Pancreas (tissue), 10 donors: ENCODE measurements at places on chromosomes 2 and 18. TPM values are rescaled to one million over a fixed set of nuclear protein-coding genes. Genes with fewer than 3 reads are reported as not detected.
A peak's percentile ranks its signal among the peaks of the same experiment; 100 is the strongest.

DNA sequence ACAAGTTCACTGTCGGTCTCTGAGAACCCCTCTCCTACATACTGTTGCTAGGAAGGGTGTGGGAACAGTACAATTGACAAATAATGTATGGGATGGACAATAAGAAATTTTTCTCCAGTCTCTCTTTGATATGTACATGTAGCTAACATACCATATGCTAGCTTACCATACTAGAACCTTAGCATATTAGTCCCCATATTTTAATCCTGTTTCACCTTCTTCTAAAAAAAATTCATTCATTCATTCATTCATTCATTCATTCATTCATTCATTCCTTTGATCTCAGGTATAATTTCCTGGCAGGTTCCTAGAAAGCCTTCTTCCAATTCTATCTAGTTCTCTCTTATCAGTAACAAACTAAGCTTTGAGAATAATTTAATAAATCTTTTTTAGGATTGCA lies 62.2 kb downstream of the TTC21B start:
- H3K36me3 ChIP-seq, result no peaks in the 10 kb centered on the region
- no peak for DNase-seq
- no peak overlapping the region for H3K4me3 ChIP-seq
- no peaks in the 10 kb centered on the region for H3K4me1 ChIP-seq
- H3K27me3 ChIP-seq, result no peaks in the 10 kb centered on the region
- H3K27ac ChIP-seq, result no peak overlapping the region

GRCh38 chr2:49032126-49032525 lies 122.2 kb downstream of the FSHR start:
- H3K27ac ChIP-seq, result no peak overlapping the region
- no peak overlapping the region for H3K4me3 ChIP-seq
- H3K36me3 ChIP-seq, result no peaks in the 10 kb centered on the region
- no peaks in the 10 kb centered on the region for H3K4me1 ChIP-seq

DNA sequence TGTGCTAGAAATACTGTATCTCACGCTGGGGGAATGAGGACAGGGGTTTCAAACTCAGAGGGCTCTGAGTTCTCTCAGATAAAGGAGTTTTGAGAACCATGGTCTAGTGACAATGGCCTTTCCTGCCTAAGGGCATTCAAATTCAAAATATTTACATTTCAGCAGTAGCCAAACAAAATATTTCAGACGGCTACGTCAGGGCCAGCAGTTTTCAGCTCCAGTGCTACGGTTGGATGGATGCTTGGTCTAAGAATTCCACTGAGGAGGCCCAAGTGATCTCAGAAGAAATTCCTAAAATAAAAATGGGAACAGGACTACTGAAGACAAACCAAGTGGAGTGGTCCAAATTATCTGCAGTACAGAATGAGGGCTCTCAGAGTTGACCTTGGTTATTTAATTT lies 41.1 kb upstream of the SCG2 start:
- no peak overlapping the region for H3K4me3 ChIP-seq
- DNase-seq, result no peak
- no peaks in the 10 kb centered on the region for H3K4me1 ChIP-seq
- H3K27me3 ChIP-seq, result no peaks in the 10 kb centered on the region
- H3K36me3 ChIP-seq, result no peaks in the 10 kb centered on the region
- H3K27ac ChIP-seq, result no peak overlapping the region

DNA sequence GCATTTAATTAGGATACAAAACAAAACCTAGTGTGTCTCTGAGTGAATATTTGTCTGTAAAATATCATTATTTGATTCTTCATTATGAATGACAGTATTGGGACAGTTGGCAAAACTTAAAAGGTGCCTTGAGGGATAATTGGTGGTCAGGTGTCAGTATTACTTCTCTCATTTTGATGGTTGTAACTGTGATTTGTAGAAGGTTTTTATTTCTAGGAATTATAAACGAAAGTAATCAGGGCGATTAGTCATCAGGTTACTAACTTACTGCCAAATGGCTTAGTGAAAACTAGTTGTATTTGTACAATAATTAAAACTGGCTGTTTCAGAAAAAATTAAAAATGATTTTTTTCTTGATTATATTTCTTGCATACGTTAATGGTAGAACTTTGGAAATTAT lies 117.6 kb downstream of the BIRC6 start:
- DNase-seq, result no peak
- no peak overlapping the region for H3K27ac ChIP-seq
- H3K27me3 ChIP-seq, result no peaks in the 10 kb centered on the region
- no peak overlapping the region for H3K4me3 ChIP-seq

- peak overlapping the region; percentile 46 for H3K4me3 ChIP-seq
- no peaks in the 10 kb centered on the region for H3K27me3 ChIP-seq
- peak; percentile 42 for DNase-seq
- no peaks in the 10 kb centered on the region for H3K4me1 ChIP-seq
- H3K27ac ChIP-seq, result peak overlapping the region; percentile 88
- H3K36me3 ChIP-seq, result no peaks in the 10 kb centered on the region
Observed at GRCh38 chr2:190344276-190344827, 963 bp downstream of the INPP1 start.

DNA sequence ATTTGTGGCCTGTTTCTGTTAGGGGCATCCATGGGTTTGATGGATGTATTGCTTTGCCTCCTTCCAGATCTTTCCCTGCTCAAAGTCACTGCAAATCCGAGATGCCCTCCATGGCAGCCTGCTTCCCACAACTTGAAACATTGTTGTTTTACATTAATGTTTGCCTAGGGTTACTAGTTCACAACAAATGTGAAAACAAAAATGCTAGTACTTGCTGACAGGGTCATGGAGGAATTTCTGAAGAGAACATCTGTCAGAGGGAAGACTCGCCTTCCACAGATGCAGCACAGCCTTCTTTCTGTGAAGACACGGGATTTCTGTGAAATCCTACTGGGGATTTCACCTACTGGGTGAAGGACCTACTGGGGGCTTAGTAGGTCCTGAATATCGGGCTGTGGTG lies 260.0 kb upstream of the FN1 start:
- no peaks in the 10 kb centered on the region for H3K4me1 ChIP-seq
- no peaks in the 10 kb centered on the region for H3K36me3 ChIP-seq
- no peak for DNase-seq
- no peak overlapping the region for H3K4me3 ChIP-seq
- no peaks in the 10 kb centered on the region for H3K27me3 ChIP-seq

DNA sequence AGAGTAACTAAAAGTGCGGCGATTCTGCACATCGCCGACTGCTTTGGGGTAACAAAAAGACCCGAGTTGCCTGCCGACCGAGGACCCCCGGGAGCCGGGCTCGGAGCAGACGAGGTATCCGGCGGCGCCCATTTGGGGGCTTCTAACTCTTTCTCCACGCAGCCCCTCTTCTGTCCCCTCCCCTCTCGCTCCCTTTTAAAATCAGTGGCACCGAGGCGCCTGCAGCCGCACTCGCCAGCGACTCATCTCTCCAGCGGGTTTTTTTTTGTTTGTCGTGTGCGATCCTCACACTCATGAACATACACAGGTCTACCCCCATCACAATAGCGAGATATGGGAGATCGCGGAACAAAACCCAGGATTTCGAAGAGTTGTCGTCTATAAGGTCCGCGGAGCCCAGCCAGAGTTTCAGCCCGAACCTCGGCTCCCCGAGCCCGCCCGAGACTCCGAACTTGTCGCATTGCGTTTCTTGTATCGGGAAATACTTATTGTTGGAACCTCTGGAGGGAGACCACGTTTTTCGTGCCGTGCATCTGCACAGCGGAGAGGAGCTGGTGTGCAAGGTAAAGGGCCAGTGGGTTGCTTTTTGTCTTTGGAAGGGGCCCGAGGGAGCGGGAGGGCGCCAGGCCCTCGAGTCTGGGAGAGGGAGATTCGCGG lies 1.4 kb downstream of the TRIB2 start:
- H3K4me1 ChIP-seq, result peaks cover 12% of the 10 kb centered on the region
- H3K36me3 ChIP-seq, result no peaks in the 10 kb centered on the region
- H3K4me3 ChIP-seq, result peak overlapping the region; percentile 62
- DNase-seq, result peak; percentile 31
- no peaks in the 10 kb centered on the region for H3K27me3 ChIP-seq

DNA sequence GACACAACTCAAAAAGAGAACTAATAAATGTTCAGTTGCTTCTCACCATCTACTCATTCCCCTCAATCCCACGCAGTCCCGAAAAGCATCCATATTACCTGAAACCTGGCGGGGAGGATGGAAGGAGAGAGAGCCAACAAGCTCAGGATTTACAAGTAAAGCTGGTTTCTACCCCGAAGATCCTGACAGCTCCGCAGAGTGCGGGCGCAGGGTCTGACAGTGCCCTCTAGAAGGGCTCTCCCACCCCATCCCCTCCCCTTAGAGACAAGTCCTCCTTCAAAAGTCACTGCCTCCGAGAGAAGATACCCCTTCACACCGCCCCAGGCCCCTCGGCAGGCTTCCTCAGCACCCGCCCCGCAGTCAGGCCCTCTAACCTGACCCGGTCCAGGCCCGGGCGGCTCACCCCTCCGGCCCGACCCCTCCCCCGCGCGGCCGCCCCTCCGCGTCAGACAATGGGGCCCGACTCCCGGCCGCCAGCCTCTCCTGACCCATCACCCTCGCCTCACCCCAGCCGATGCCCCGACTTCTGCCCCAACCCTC lies 550 bp downstream of the RAB1A start:
- no peaks in the 10 kb centered on the region for H3K27me3 ChIP-seq
- peak overlapping the region; percentile 76 for H3K4me3 ChIP-seq
- no peaks in the 10 kb centered on the region for H3K36me3 ChIP-seq
- peak; percentile 57 for DNase-seq
- peak overlapping the region; percentile 97 for H3K27ac ChIP-seq

GRCh38 chr2:40591774-40592173 lies 139.9 kb upstream of the SLC8A1 start:
- no peaks in the 10 kb centered on the region for H3K27me3 ChIP-seq
- H3K4me1 ChIP-seq, result no peaks in the 10 kb centered on the region
- no peaks in the 10 kb centered on the region for H3K36me3 ChIP-seq

- H3K27ac ChIP-seq, result no peak overlapping the region
- no peaks in the 10 kb centered on the region for H3K36me3 ChIP-seq
- no peak for DNase-seq
- no peaks in the 10 kb centered on the region for H3K27me3 ChIP-seq
Observed at GRCh38 chr2:202604699-202605098, 30.1 kb upstream of the FAM117B start.

DNA sequence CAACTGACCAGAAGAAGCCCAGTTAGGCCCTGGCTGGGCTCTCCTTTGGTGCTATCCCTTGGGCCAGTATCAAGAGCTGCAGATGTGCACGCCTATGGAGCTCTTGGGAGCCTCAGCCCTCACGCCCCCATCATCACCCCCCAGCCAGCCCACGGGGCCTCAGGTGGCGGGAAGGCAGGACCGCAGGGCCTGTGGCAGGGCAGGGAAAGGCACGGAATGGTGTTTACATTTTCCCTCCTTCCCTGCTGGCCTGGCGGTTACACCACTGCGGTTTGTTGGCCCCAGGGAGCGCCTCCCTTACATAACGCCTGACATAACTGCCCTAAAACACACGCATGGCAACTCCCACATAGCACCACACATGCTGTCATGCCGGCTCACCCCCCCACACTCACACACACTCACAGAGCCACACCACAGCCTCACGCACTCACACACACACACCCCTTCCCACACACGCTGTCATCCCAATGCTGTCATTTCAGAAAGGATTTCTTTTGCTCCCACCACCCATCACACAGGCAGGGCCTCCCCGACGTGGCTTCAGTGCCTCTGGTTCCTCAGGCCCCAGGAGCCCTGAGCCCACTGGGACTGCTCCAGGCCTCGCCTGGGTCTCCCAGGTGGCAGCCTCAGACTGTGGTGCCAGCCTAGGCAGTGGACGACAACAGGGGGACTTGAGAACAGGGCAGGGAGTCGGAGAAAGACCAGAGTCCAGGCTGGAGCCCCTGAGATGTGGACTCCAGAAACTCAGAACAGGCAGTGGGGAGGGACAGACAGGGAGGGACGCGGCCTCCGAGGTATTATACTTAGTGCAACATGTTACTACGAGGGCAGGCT lies 15.7 kb downstream of the ZFP36L2 start:
- no peaks in the 10 kb centered on the region for H3K36me3 ChIP-seq
- DNase-seq, result no peak
- no peak overlapping the region for H3K4me3 ChIP-seq
- no peaks in the 10 kb centered on the region for H3K4me1 ChIP-seq

- H3K27me3 ChIP-seq, result no peaks in the 10 kb centered on the region
- H3K27ac ChIP-seq, result no peak overlapping the region
- H3K4me3 ChIP-seq, result no peak overlapping the region
Observed at GRCh38 chr18:22052405-22053105, 116.8 kb upstream of the GATA6 start.

GRCh38 chr2:175964195-175964594 lies 37.9 kb downstream of the LNPK start:
- H3K27ac ChIP-seq, result no peak overlapping the region
- H3K27me3 ChIP-seq, result no peaks in the 10 kb centered on the region
- no peaks in the 10 kb centered on the region for H3K4me1 ChIP-seq
- no peak overlapping the region for H3K4me3 ChIP-seq

GRCh38 chr18:9048808-9049494 lies 53.5 kb upstream of the NDUFV2 start:
- H3K36me3 ChIP-seq, result no peaks in the 10 kb centered on the region
- no peak for DNase-seq
- no peaks in the 10 kb centered on the region for H3K27me3 ChIP-seq

DNA sequence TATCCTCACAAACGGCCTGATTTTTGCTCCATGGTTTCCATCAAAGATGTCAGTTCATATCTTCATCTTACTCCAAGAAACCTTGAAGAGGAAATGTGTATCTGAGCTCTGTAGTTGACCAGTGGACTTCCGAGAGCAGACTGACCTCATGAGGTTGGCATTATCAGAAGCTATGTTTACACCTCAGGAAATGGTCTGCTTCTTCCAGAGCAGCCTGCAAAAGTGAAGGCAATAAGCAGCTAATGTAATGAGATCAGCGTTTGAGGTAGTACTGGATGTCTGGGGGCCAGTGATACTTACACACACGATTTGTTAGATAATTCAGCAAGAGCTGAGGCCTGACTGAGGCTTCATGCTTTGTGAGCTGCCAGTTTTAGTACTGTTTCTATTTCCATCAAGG lies 189.7 kb downstream of the LRRTM1 start:
- no peaks in the 10 kb centered on the region for H3K27me3 ChIP-seq
- no peak overlapping the region for H3K4me3 ChIP-seq
- no peak for DNase-seq
- no peaks in the 10 kb centered on the region for H3K36me3 ChIP-seq
- no peaks in the 10 kb centered on the region for H3K4me1 ChIP-seq

- no peaks in the 10 kb centered on the region for H3K36me3 ChIP-seq
- H3K4me1 ChIP-seq, result no peaks in the 10 kb centered on the region
Observed at GRCh38 chr2:3776311-3776710, 72.9 kb downstream of the DCDC2C start.

- H3K27me3 ChIP-seq, result no peaks in the 10 kb centered on the region
- no peak for DNase-seq
Observed at GRCh38 chr2:204625135-204625534, 79.9 kb downstream of the PARD3B start.

GRCh38 chr2:26238311-26238958 lies 6.0 kb downstream of the HADHA start:
- H3K4me3 ChIP-seq, result no peak overlapping the region
- H3K27me3 ChIP-seq, result no peaks in the 10 kb centered on the region
- DNase-seq, result no peak
- H3K4me1 ChIP-seq, result peaks cover 45% of the 10 kb centered on the region

- no peak overlapping the region for H3K27ac ChIP-seq
- H3K4me1 ChIP-seq, result no peaks in the 10 kb centered on the region
- no peaks in the 10 kb centered on the region for H3K36me3 ChIP-seq
Observed at GRCh38 chr2:181308766-181309515, 148.2 kb upstream of the ITGA4 start.

Gene KCNF1
- polyA plus RNA-seq, result 15.8 TPM

Gene TFCP2L1
- 2.0 TPM for polyA plus RNA-seq

Gene MYO3B
- polyA plus RNA-seq, result 0.49 TPM

Gene C2orf78
- not detected for polyA plus RNA-seq

Gene TCF23
- polyA plus RNA-seq, result not detected

Gene FHOD3
- polyA plus RNA-seq, result 1.6 TPM

Gene CAPN14
- 0.07 TPM for polyA plus RNA-seq

Gene DES
- polyA plus RNA-seq, result 101 TPM

Gene MAP4K3
- 13.3 TPM for polyA plus RNA-seq

Gene GCG
- 9,451 TPM for polyA plus RNA-seq
